K562 (cell line): ENCODE measurements at places on chromosomes 11 and 22. TPM values are rescaled to one million over a fixed set of nuclear protein-coding genes. Genes with fewer than 3 reads are reported as not detected.

Gene TMEM191C
- 4.0 and 6.5 TPM in 2 replicates for polyA plus RNA-seq

Gene SAA1
- not detected in 2 replicates for polyA plus RNA-seq

DNA sequence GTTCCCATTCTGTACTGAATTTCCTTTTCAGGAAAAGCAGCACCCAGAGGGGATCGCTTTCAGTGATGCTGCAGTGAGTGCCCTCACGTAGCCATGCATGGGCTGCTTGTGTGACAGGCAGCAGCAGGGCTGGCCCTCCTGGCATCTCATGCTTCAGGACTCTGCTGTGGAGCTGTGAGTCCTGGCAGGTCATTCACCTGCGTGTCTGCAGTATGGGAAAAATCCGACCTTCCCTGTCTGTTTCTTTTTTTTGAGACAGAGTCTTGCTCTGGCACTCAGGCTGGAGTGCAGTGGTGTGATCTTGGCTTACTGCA lies 13.4 kb downstream of the GLB1L2 start:
- H3K36me3 ChIP-seq = no peaks in the 10 kb centered on the region
- no peak overlapping the region for H3K4me3 ChIP-seq
- H3K4me1 ChIP-seq = no peaks in the 10 kb centered on the region
- no peak for DNase-seq
- H3K27ac ChIP-seq = no peak overlapping the region

Gene OR52B4
- not detected in 2 replicates for polyA plus RNA-seq

DNA sequence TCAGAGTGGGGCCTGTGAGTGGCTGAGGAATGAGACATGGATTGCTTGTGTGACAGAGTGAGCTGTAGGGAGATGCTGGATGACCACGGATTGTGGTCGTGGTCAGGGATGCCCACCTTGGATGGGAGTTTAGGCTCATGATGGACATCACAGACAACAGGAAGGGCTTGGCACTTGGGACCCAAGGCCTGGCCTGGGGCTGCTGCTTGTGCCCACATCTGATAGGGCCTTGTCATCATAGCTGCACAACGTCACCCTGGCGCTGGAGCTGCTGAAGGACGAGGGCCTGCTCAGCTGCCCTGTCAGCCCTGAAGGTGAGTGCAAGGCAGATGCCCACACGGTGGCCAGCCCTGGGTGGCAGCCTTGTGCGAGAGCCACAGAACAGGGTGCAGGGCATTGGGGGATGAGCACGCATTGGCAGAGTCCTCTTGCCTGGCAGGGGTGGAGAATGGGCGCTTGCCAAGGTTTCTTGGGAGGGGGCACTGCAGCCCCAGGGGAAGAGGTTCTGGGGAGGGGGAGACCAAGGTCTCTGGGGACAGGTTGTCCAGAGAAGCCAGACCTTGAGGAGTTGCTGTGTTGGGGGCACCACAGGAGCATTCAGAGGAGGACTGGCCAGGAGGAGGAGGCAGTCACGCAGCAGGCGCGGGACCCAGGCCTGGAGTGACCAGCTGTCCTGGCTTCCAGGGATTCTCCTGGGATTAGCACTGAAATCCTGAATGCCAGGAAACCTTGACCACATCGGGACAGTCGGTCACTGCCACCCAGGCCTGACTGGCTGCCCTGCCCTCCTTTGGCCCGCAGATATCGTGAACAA lies 25.0 kb downstream of the PARVG start:
- no peak overlapping the region for H3K4me3 ChIP-seq
- H3K36me3 ChIP-seq = no peaks in the 10 kb centered on the region
- DNase-seq = no peak

- no peaks in the 10 kb centered on the region for H3K36me3 ChIP-seq
- peak; percentile 52 for DNase-seq
- no peak overlapping the region for H3K27ac ChIP-seq
- H3K4me3 ChIP-seq = no peak overlapping the region
- no peaks in the 10 kb centered on the region for H3K27me3 ChIP-seq
These were observed 7.1 kb upstream of the VWA5A start for GRCh38 chr11:124108156-124108555.

GRCh38 chr11:74863410-74863809 lies 85.5 kb downstream of the XRRA1 start:
- H3K36me3 ChIP-seq = peaks cover 32% of the 10 kb centered on the region
- no peak overlapping the region for H3K4me3 ChIP-seq
- DNase-seq = no peak
- no peaks in the 10 kb centered on the region for H3K4me1 ChIP-seq
- H3K27ac ChIP-seq = no peak overlapping the region

DNA sequence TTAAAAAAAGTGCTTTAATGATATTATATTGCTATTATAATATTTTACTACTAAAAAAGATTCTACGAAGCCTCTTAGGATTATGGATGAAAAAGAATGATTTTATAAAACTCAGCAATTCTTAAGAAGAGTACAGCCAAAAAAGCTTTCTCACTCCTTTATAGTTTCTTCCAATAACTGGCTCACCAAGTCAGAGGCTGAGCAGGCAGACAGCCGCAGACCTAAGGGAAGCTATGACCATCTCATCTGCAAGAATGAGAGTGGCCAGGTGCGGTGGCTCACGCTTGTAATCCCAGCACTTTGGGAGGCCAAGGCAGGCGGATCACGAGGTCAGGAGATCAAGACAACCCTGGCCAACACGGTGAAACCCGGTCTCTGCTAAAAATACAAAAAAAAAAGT lies 12.7 kb upstream of the EMID1 start:
- no peak for DNase-seq
- peaks cover 23% of the 10 kb centered on the region for H3K4me1 ChIP-seq
- H3K36me3 ChIP-seq = no peaks in the 10 kb centered on the region
- H3K27ac ChIP-seq = no peak overlapping the region; the same call in 2 of the 3 replicates
- H3K27me3 ChIP-seq = no peaks in the 10 kb centered on the region

GRCh38 chr22:29654420-29654819 lies 51.0 kb downstream of the NF2 start:
- no peak overlapping the region for H3K27ac ChIP-seq
- no peak for DNase-seq
- no peaks in the 10 kb centered on the region for H3K4me1 ChIP-seq

- no peak overlapping the region for H3K27ac ChIP-seq
- H3K4me1 ChIP-seq = no peaks in the 10 kb centered on the region
- peaks cover 9% of the 10 kb centered on the region; the same call in 2 of the 3 replicates for H3K36me3 ChIP-seq
- no peak for DNase-seq
- no peaks in the 10 kb centered on the region for H3K27me3 ChIP-seq
- H3K4me3 ChIP-seq = no peak overlapping the region
These were observed 20.9 kb downstream of the TCP11L1 start for GRCh38 chr11:33060271-33060670.

GRCh38 chr11:129248618-129249017 lies 56.5 kb upstream of the ARHGAP32 start:
- no peak overlapping the region for H3K4me3 ChIP-seq
- H3K36me3 ChIP-seq = no peaks in the 10 kb centered on the region
- H3K27me3 ChIP-seq = no peaks in the 10 kb centered on the region

Gene MOV10L1
- polyA plus RNA-seq = 0.15 and 0.85 TPM in 2 replicates

DNA sequence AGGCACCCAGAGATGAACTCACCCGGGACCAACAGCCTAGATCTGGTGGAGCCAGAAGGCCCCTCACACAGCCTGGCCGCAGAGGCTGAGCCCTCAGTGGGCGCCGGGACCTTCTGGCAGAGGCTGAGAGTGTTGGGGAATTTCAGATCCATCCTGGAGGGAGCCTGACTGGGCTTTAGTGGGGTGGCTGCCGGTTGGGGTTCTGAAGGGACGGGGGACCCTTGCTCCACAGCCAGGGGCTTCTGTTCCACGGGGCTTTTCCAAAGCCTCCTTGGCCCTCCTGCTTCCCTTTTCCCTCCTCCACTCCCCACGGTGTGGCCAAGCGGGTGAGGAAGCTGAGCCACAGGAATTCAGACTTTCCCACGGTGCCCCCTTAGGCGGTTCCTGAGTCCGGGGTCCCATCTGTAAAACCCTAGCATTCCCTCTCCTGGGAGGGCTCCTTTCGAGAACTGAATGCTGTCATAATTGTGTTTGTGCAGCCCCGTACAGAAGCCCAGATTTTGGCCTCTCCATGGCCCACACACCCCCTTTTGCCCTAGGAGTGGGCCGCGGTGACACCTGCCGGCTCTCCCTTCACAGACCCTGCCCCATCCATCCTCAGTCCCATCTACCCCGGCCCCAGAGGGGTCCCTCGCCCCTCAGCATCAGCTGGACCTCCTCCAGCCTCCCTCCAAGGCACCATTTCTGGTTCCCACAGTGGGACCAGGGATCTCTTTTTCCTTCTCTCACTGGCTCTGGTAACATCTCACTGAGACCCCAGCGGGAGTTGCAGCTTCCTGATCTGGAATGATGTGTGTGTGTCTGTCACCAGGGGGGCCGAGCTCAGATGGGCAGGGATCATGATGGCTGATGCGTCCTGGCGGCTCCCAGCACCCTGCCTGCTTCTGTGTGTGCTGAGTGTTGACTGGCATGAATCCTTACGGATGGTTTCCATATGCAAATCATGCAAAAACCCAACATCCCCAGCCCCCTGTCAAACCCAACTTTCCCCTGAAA lies 1048.4 kb downstream of the TBC1D22A start:
- no peak overlapping the region for H3K4me3 ChIP-seq
- no peaks in the 10 kb centered on the region for H3K27me3 ChIP-seq
- H3K36me3 ChIP-seq = no peaks in the 10 kb centered on the region
- H3K27ac ChIP-seq = no peak overlapping the region
- no peaks in the 10 kb centered on the region for H3K4me1 ChIP-seq

DNA sequence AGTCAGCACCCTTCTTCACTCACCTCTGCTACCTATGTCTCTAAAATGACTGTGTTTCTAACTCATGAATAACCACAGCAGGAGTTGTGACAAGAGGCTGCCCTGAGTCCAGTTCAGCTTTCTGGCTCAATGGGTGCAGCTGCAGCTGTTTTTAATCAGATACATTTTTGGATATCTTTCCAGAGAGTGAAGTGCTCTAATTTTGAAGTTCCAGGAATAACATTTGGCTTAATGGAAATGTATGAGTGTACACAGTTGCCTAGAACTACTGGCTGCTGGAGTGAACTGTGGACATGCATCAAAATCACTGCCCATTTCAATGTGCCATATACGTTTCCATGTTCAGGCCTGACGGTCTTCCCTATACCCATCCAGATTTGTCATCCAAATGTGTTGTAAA lies 769.5 kb upstream of the ANO3 start:
- no peak for DNase-seq
- H3K27ac ChIP-seq = no peak overlapping the region

- no peaks in the 10 kb centered on the region; the same call in 1 of the 2 replicates for H3K4me1 ChIP-seq
- no peak overlapping the region for H3K4me3 ChIP-seq
- H3K27ac ChIP-seq = no peak overlapping the region
- H3K27me3 ChIP-seq = no peaks in the 10 kb centered on the region
- H3K36me3 ChIP-seq = no peaks in the 10 kb centered on the region
- DNase-seq = no peak
These were observed 8.9 kb downstream of the ZNRF3 start for GRCh38 chr22:28892175-28892731.

GRCh38 chr22:45083659-45084305 lies 74.0 kb upstream of the PHF21B start:
- no peak overlapping the region for H3K4me3 ChIP-seq
- H3K4me1 ChIP-seq = no peaks in the 10 kb centered on the region
- H3K27ac ChIP-seq = no peak overlapping the region
- H3K27me3 ChIP-seq = no peaks in the 10 kb centered on the region; the same call in 2 of the 3 replicates

Gene POTEH
- polyA plus RNA-seq = not detected in 2 replicates

DNA sequence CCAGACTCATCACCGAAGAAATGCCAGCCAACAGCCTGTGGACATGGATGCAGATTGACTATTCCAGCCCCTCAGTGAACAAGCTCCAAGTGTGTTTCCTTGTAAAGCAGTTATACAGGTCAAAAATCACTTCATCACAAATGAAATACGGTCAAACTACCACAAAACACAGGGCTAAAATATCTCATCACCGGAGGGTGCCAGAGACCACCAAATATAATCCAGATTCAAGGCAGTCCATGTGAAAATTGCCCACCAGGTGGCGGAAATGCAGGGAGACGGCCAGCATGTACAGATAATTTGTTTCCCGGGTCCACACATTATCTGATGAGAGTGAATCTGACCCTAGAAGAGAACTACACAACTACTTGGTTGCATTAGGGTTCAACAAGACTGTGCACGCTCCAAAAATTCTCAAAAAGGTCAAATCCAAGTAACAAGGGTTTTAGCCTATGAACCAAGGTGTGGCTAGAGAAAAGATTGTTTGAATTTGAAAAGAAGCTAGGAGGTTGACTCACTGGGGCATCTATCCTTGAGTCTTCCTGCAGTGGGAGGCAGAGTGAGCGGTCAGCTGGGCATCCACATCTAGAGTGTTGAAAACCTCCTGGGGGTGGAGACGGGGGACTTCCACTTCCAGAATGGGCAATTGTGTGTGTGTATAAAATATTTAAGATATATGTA lies 71.7 kb downstream of the IGLL5 start:
- no peak overlapping the region for H3K4me3 ChIP-seq
- H3K36me3 ChIP-seq = no peaks in the 10 kb centered on the region
- no peak overlapping the region for H3K27ac ChIP-seq
- no peaks in the 10 kb centered on the region for H3K4me1 ChIP-seq

DNA sequence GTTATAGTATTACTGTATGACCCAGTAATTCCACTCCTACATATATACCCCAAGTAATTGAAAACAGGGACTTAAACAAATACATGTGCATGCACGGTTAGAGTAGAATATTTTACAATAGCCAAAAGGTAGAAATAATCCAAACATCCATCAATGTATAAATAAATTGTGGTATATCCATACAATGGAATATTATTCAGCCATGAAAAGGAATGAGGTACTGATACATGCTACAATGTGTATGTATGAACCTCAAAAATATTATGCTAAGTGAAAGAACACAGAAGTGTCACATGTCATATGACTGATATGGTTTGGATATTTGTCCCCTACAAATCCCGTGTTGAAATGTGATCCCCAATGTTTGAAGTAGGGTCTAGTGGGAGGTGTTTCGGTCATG lies 560.8 kb upstream of the LARGE1 start:
- no peaks in the 10 kb centered on the region for H3K36me3 ChIP-seq
- H3K27me3 ChIP-seq = no peaks in the 10 kb centered on the region
- H3K27ac ChIP-seq = no peak overlapping the region
- H3K4me1 ChIP-seq = no peaks in the 10 kb centered on the region
- DNase-seq = no peak

Gene SLC35C1
- 4.2 and 4.4 TPM in 2 replicates for polyA plus RNA-seq

Gene OR52N4
- not detected in 2 replicates for polyA plus RNA-seq

DNA sequence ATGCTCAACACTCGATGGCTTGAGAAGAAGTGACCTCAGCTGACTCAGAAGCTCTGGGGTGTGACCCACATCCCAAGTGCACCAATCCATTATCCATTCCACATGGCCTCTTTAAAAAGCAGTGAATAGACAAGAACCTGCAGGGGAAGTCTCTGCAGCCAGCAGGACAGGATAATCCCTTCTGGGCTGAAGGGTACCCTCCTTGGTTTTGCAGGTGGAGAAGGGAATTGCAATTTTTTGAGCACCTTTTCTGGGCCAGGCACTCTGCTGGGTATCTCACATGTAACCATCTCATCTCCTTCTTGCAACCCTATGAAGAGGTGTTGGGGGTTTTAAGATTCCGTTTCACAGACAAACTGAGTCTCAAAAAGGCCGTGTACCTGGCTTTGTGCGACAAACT lies 76.6 kb downstream of the MYO18B start:
- no peaks in the 10 kb centered on the region; the same call in 2 of the 3 replicates for H3K4me1 ChIP-seq
- no peak for DNase-seq
- no peak overlapping the region for H3K27ac ChIP-seq
- H3K36me3 ChIP-seq = peaks cover 7% of the 10 kb centered on the region; the same call in 1 of the 3 replicates
- H3K27me3 ChIP-seq = no peaks in the 10 kb centered on the region
